Hematopoietic multipotent progenitor cell treated with erythropoietin and hydrocortisone succinate and interleukin-3 and kit ligand, for 15 days (in vitro differentiated cells): ENCODE measurements at places on chromosomes 4 and X.
A peak's percentile ranks its signal among the peaks of the same experiment; 100 is the strongest.

DNA sequence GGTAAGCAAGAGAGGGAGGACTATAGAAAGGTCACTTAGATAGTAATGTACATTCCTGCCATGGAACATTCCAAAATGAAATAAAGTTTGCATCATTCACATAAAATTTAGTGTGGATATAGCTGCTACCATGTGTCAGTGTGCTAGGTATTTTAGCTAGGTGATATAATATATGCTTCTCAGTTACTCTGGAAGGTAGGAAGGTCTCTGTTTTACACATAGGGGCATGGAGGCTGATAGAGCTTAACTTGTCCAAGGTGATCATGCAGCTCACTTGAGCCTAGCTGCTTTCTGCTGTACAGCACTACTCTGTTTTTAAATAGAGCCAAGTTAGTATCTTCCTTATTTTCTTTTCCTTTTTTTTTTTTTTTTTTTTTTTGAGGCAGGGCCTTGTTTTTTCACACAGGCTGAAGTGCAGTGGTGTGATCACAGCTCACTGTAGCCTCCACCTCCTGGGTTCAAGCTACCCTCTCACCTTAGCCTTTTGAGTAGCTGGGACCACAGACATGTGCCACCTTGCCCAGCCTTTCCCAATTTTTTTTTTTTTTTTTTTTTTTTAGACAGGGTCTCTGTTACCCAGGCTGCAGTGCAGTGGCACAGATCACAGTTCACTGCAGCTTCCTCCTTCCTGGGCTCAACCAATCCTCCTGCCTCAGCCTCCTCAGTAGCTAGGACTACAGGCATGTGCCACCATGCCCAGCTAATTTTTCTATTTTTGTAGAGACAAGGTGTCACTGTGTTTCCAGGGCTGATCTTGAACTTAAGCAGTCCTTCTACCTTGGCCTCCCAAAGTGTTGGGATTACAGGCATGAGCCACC, 10.4 kb downstream of the AFF1 start:
- no peak for DNase-seq

DNA sequence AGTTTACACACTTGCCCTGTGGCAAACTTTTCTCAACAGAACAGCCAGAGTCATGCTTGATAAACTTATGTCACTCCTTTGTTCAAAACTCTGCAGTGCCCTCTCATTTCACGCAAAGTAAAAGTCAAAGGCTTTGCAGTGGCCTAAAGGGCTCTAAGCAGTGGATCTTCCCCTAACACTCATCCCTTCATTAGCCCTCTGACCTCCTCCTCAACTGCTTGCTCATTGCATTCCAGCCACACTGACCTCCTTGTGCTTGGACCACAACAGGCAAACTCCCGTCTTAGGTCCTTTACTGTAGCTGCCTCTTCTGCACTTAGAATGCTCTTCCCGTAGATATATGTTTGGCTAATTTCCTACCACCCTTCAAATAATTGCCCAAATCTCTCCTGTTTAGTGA, 5.6 kb downstream of the PRDM5 start:
- no peak for DNase-seq

DNA sequence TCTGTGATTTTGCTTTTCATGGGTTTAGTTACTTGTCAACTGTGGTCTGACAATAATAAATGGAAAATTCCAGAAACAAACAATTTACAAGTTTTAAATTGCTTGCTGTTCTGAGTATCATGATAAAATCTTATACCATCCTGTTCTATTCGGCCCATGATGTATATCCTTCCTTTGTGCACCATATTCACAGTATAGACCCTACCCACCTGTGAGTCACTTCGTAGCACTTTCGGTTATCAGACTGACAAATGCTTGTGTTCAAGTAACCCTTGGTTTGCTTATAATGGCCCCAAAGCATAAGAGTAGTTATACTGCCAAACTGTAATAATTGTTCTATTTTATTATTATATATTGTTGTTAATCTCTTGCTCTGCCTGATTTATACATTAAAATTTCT, 1183.4 kb upstream of the PCDH7 start:
- DNase-seq = no peak

DNA sequence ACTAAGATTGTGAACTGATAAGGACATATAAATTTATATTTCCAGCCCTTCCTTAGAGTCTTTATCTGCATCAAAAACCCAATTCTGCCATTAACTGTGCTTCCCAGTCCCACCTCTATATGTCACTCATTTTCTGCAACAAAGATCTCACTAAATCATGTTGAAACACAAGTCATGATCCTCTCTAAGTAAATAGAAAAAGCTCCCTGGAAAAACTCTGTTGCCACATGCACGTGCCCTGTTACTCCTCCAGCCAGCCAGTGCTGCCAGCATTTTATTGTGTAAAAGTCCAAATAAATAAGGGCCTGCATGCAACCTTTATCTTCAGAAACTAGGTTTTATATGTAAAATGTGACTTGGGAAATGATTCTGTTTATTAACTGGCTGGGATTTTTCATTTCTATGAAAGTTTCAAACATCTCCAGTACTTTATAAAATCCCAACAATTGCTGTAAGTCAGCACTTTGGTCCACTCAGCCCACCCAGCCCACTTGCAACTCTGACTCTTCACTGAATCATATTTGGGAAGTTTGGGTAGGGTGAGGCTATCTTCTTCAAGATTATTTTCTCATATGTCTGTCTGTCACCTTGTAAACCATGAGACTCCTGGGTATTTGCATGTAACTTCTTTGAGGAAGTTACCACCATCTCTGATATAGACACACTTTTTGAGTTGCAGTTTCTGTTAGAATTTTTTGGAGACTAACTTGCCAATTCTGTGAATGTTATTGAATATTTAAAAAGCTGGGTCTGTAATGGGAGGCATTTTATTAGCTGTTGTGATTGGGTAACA, 40.0 kb upstream of the SMARCA5 start:
- DNase-seq = no peak

- DNase-seq = no peak
Measured at GRCh38 chr4:82839624-82840023, 41.0 kb upstream of the SCD5 start.

GRCh38 chr4:129645461-129645860, 549.5 kb downstream of the C4orf33 start:
- no peak for DNase-seq

GRCh38 chrX:126733874-126734273, 85.7 kb upstream of the PRR32 start:
- no peak for DNase-seq

- no peak for DNase-seq
Measured at GRCh38 chrX:12007881-12008280, 130.4 kb upstream of the FRMPD4 start.

DNA sequence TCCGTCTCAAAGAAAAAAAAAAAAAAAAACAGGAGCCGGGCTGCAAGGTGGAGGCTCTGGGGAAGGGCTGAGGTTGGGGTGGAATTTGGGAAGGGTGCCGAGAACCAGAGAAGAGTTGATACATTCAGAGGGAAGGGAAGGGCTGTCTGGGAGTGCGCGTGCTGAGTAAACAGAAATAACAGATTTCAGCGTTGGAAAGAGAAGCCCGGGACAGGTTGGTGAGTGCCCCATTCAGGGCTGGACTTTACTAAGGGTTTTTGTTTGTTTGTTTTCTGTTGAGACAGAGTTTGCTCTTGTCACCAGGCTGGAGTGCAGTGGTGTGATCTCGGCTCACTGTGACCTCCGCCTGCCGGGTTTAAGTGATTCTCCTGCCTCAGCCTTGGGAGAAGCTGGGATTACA, 1.7 kb upstream of the IL3RA start:
- DNase-seq = no peak

GRCh38 chr4:119728185-119728584, 99.6 kb upstream of the PDE5A start:
- DNase-seq = no peak

DNA sequence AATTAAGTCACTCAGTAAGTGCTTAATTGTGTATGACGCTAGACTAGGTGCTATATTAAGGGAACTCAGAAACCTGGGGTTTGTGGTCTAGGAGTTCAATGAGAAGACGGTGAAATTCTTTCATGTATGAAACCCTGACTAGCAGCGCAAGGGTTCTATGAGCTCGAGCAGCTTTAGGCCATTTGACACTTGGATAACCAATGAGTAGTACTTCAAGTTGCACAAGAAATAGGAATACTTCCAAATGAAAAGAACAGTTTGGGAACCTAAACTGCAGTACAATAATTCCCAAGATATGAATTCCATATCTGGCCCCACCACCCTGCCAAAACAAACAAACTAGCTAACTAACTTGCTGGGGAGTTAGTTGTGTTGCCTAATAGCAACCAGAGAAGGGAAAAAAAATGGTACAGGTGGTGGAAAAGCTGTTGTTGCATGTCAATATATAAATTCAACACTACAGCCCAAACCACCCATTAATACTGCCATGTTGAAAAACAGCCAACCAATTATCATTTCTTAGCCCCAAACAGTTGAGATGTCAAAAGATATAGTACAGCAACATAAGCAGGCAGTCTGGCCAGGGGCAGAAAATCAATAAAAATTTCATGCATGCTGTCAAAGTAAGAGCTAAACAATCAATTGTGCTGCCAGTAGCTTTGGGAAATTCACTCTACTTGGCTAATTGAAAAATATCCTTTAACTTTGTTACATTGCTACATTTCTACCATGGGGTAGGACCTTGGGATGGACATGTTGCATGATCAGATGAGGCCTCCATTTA, 54.6 kb upstream of the MCF2 start:
- no peak for DNase-seq

DNA sequence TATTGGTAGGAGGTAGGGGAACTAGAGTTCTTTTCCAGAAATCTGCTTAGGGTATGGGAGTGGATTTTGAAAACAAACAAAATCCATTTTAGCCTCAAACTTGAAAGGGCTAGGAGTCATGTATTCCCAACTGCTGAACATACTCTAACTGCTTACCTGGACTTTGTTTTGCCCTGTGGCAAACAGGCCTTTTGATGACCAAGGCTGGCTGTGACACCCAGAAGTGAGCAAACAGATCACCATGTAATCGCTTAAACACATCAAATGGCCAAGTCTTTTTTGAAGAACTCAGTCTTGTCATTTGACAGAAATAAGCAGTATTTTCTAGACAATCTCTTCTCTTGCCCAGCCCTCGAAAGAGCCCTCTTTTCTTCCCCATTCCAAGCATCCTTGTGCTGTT, 203.4 kb downstream of the KIT start:
- no peak for DNase-seq

DNA sequence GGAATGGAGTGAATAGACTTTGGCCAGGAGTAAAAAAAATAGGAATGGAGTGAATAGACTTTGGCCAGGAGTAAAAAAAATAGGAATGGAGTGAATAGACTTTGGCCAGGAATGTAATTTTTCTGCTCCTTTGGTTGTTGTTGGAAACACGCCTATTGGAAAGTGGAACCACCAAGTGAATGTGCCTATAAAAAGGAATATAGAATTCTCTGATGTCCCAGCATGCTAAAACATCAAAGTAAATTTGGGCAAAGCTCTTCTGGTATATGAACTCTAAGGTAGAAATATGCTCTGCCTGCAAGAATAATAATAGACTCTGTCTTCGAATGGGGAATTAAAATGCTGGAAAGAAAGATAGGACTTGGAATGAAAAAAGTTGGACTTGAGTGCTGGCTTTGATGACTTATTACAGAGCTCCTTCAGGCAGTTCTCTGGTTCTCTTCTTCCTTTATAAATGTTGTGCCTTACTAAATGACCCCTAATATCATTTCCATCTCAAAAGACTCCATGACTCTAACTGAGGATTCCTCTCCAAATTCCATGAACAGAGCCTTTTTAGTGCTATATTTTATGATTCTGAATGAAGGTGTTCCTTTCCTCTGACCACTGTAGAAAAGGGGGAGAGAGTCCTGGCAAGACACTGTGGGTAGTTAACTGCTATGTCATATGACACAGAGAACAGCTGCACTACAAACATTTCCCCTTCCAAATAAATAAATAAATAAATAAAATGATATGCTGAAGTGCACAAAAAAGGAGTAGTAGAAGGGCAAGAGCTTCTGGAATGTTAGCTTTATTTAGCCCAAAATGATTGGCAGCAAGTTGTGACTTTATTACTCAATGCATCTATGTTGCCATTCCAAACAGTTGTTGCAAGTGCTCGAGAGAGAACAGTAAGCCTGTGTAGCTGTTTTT, 13.5 kb upstream of the GBA3 start:
- no peak for DNase-seq

GRCh38 chrX:3374108-3374800, 27.8 kb upstream of the MXRA5 start:
- DNase-seq = no peak

DNA sequence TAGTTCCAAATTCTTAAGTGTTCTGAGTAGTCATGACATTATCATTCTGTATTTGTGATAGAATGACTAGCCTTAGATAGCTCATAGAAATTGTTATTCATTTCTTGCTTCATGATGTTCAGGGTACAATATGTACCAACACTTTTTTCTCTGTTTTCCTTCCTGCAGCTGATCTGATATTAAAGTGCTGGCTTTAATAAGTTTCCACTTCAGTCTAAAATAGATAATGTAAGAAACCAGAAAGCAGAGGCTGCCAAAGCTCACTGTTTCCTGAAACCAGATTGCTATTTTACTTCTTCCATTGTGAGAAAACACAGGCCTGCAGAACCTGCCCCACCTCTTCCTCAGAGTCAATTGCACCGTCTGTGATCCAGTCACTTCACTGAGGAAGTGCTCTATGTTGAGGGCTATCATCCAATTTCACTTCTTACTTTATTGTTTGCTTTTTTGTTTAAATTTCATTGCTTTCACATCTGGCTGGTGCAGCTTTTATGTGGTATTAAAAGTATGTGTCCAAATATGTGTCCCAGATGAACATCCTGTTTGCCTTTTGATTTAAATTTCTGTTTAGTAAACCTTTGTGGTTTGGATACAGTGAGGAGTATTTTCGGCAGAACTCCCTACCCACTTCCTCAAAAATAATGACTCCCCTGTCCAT, 652.1 kb downstream of the ANKRD50 start:
- DNase-seq = no peak

GRCh38 chr4:90845777-90846176, 718.6 kb downstream of the CCSER1 start:
- DNase-seq = no peak

DNA sequence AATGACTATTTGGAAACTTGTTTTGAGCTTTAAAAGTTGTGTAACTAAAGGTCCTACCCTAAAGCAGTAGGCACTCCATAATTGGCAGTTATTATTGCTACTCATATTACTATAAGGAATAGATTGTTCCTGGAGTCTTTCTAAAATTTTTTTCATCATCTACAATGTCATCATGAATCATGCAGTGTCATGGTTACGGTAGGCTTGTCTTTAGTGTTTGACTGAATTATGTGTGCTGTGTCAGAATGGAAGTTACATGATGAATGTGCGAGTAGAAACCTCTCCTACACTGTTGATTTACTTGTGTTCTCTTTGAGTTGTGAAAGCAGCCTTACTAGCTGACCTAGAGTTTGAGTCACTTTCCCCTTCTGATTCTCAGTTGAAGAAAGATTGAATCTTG, 1099.9 kb downstream of the RAPGEF2 start:
- no peak for DNase-seq

DNA sequence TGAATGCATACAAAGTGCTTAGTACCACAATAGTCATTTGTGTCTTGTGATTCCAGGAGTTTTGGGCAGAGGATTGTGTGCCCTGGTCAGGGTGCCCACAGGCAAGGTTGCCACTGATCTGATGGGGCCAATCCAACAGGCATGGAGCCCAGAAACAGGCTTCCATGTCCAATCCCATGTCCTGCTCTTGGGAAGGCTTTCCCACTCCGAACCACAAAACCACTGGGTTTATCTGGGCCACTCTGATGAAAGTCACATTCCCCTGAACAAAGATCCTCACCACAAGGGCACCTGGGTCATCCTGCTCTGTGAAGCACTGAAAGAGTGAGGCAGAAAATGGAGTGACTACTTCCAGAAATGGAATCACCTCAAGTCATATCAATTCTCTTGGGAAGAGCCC, 96.9 kb downstream of the MAMLD1 start:
- DNase-seq = no peak

GRCh38 chr4:74311696-74312313, 3.5 kb downstream of the EPGN start:
- DNase-seq = peak; percentile 55
